ENCODE measurements at places on chromosomes 6 and 20.

DNA sequence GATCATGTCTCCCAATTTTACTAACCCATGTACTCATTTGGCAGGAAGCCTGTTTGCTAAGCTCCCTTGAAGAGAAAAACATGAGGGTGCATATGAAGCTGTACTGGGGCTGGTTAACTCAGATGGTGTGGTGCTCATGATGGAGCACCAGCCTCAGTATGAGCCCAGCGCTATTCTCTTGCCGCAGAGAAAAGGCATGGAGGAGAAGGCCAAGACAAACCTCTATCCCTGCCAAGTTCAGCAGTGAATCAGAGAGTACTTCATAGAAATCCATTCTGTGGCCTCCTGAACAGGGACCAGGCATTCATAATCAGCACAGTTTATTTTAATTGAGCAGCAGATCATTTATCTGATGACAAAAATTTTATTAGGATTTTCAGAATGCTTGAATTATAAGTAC lies 398.1 kb downstream of the LMBRD1 start:
- DNase-seq = no peak

GRCh38 chr6:5992551-5993225 lies 14.0 kb downstream of the NRN1 start:
- no peak for DNase-seq

GRCh38 chr6:29791786-29792122 lies 35.9 kb upstream of the HLA-G start:
- DNase-seq = no peak

- no peak for DNase-seq
These were observed 38.2 kb downstream of the DZANK1 start for GRCh38 chr20:18428490-18429173.

DNA sequence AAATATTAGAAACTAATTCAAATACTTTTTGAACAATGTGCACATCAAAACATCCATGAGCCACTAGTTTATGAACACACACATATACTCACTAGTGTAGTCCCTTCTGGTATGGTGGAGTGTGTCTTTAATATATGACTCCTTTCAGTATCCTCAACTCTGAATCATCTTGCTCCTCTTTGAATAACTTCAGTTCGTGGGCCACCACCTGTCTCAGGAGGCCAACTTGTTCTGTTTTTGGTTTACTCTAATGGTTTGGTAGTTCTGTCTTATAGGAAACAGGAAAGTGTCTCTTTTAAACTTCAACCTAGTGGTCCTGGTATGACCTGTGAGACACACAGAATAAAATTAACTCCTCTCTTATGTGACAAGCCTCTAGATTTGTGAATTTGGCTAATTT lies 55.6 kb downstream of the ZNF292 start:
- DNase-seq = peak; percentile 44
